ENCODE measurements at places on chromosomes 7 and 10.

GRCh38 chr7:101164071-101164840 lies 1.1 kb downstream of the VGF start:
- DNase-seq: no peak

- no peak for DNase-seq
These were observed 12.5 kb upstream of the EBLN1 start for GRCh38 chr10:22230158-22230833.

DNA sequence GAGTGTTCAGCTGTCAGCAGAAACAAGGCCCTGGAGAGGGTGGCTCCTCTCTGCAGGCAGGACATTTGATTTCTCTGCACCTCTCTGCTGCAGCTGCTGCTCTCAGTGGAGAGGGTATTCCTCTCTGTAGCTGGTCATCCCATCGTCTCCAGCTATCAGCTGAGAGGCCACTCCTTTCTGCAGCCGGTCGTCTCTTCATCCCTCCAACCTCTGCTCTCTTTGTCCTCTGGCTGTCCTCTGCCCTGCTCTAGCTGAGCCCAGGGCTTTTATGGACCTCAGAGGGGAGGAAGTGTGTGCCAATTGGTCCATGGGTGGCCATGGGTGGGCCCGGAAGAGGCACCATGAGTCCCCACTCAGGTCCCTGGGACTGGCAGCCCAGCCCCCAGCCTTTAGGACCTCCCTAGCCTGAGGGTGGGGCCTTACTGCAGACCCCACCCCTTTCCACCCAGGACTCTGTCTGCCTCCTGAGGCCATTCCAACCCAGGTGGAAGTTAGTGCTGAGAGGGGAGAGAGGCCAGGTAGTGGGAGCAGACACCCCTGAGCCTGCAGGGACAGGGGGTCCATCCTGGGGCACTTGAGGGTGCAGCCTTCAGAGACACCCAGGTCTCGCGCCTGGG lies 26.2 kb upstream of the CDCA7L start:
- DNase-seq: no peak

- no peak for DNase-seq
These were observed 1.1 kb downstream of the DENND11 start for GRCh38 chr7:141700848-141701371.

DNA sequence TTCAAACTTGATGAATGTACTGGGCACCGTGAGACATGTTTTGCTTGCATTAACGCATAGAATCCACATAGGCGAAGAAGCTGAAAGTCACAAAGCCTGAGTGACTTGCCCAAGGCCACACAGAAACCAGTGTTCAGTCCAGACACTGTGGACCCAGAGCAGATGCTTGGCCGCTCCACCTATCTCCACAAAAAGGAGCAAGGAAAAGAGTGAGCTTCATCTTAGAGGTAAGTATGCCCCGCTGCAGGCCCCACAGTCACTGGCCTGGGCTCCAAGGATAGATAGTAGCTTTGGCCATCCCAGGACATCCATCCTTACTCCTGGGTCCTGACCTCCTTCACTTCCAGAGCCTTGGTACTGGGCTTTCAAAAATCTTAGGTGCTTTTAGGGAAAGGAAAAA lies 60.1 kb upstream of the SAMD8 start:
- DNase-seq: no peak

GRCh38 chr7:30584415-30584814 lies 10.3 kb upstream of the GARS1 start:
- no peak for DNase-seq

DNA sequence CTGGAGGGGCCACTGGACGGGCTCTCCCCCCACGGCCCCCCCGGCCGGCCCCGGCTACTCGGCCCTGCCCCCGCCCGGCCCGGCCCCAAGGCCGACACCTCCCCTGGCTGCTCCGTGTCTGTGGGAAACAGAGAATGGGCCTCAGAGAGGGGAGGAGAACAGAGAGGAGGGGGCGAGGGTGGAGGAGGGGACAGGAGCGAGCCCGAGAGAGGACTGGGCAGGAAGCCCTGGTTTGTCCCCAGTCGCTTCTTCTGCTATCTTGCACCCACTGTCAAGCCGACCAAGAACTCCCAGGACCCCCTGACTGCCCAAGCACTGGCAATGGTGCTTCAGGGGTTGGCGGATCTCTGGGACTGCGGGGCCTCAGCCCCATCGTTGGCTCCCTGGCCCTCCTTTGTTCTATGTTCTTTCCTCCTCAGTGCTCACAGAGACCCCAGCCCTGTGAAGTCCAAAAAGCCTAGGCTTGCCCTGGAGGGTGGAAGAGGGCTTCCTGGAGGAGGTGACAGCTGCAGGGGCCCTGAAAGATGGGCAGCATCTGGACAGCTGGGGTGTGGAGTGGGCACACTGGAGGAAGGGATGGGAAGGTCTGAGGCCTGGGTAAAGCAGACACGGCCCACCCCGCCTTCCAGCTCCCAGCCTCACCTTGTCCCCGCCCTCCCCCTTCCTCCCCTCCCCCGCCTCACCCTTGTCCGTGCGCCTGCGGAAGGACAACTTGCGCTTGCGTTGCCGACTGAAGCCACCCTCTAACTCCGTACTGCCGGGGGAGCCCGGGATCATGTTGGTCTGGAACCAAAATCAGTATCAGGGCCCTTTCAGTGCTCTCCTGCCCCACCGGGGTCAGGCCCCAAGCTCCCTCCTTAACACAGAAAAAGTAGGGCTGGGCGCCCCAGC lies 30.1 kb downstream of the KCNH2 start:
- no peak for DNase-seq

- DNase-seq: no peak
These were observed 112.1 kb downstream of the CUL2 start for GRCh38 chr10:34978080-34978479.

- no peak for DNase-seq
These were observed 61.6 kb downstream of the MICALL2 start for GRCh38 chr7:1397491-1398327.

- DNase-seq: no peak
These were observed 24.6 kb downstream of the VSIR start for GRCh38 chr10:71748671-71749191.

- DNase-seq: no peak
These were observed 4.6 kb upstream of the CFAP46 start for GRCh38 chr10:132946806-132947546.

GRCh38 chr10:6741541-6741941 lies 161.5 kb upstream of the PRKCQ start:
- DNase-seq: no peak

DNA sequence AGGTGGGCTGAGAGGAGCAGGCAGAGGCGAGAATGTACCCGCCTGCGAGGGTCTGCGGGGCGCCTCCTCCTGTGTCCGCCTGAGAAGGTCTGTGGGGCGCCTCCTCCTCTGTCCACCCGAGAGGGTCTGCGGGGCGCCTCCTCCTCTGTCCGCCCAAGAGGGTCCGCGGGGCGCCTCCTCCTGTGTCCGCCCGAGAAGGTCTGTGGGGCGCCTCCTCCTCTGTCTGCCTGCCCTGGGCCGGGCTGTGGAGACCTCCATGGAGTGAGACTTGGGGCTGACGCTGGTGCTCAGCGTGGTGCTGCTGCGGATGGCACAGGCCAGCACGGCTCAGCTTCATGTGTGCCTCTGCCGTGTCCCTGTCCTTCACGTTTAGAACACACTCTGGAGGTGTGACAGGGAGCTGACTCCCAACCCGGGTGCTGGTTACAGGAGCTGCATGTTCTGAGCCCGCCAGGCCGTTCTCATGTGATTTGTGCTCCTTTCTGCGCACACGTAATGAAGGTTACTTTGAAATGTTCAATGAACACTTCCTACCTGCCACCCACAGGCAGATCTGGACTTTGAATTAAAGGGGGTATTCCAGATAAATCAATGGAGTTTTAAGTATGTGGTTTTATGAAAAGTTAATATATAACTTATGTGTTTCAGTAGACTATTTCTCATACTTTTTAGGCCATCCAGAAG lies 20.5 kb upstream of the GET4 start:
- DNase-seq: no peak

DNA sequence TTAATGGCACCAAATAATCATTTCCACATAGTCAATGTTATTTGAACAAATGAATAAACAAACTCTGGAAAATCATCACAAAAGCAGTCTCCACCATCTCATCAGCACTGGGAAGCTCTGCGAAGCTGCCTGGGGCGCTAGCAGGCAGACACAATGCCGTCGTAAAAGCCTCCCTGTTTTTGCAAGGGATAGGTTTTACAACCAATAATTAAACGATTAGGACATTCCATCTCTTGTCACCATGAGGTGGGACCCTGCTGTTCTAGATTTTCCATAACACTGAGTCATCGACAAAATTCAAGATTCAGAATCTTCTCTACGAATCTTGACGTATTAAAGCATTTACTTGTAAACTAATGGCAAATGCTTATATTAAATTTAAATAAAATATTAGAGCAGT lies 172.8 kb upstream of the AKR1E2 start:
- no peak for DNase-seq

GRCh38 chr10:49761201-49761788 lies 828 bp downstream of the OGDHL start:
- no peak for DNase-seq

- no peak for DNase-seq
These were observed 610 bp downstream of the AVPI1 start for GRCh38 chr10:97686301-97686961.

GRCh38 chr10:10538326-10538725 lies 479.3 kb upstream of the CELF2 start:
- DNase-seq: no peak

DNA sequence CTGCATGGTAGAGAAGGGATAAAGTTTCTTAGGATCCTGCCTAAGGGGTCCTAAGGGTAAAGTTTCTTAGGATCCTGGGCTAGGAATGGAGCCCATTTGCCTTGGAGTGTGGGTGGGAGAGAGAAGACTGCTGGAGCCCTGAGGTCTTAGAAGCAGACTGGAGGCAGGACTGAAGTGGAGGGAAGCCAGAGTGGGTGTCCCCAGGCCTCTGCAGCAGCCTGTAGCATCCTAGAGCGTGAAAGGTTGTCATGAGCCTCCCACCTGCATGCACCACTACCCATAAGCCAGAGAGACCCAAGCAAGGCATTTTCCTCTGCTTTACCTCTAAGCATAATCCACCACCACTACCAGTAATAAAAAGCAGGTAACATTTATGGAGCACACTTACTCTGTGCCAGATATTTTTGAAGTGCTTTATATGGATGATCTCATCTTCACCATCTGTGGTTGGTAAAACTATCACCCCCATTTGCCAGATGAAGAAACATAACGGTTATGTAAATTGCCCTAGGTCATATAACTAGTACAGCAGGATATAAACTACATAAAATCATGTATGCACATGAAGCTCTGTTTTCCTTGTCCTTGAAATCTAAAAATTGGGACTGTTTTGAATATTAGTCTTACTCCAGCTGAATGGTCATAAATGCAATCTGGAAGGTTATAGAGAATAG lies 103.5 kb upstream of the CCDC6 start:
- no peak for DNase-seq

DNA sequence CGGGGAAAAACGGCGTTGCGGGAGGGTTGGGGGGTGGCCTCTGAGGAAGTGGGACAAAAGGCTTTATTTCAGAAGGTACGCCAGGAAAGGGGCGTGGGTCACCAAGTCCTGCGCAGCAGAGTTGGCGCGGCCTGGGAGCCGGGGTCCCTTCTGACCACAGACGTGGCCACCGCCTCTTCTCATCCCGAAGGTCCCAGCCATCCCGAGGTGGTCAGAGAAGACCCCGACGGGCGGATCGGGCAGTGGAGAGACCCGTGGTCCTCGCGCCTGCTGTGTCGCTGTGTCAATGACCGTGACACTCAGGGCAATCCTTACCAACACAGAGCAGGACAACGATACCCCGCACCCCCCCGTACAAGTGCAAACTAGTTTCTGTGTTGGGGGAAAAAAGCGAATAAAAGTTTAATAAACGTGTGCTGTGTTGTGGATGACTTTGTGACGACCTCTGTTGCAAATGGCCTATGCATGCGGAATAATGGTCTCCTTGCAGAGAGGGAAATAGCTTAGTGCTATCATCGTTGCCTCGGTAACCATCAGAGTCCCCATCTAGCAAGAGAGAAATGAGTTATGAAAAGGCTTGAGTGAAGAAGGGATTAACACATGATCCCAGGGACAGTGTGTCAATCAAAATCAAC lies 19.4 kb upstream of the GATA3 start:
- no peak for DNase-seq

GRCh38 chr10:12812571-12812970 lies 188.9 kb downstream of the CCDC3 start:
- no peak for DNase-seq

GRCh38 chr10:94052281-94052680 lies 58.5 kb downstream of the PLCE1 start:
- no peak for DNase-seq

GRCh38 chr10:62075912-62076311 lies 174.4 kb downstream of the ARID5B start:
- no peak for DNase-seq

- DNase-seq: no peak
These were observed 73.3 kb downstream of the ADAM12 start for GRCh38 chr10:126314863-126315493.

DNA sequence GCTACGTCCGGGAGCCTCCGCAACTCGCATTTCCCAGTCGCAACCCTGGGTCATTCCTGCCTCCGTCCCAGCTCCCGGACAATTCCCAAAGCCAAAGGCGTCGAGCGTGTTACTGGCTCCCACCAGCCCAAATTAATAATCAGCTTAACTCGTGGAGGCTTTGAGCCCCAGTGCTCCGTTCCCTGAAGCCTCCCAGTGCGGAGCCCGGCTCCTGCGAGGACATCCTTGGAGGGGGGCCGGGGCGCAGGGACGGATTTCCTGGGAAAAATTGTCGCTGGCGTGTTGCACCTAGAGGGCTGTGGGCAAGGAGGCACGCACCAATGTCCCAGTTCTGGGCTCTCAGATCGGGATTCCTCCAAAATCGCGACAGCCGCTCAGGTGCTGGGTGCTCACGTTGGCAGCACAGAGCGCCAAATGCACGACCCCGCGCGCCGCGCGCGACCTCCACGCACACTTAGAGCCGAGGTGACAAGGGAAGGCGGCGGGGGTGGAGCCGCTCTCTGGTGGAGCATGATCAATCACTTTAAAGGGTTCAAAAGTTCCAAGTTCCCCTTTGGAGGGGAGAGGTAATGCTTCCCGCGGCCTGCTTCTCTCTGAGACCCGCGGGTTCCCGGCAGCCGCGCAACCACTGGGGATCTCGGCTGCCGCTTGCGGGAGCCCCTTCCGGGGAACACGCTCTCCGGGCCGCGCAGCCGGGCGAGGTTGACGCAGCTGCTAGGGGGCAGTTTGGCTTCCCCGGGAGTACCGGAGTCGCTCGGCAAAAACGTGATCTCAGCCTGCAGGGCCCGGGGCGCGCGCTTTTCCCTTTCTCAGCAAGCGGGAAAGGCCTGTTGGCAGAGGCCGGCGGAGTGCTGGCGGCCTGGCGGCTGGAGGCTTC lies 25.5 kb downstream of the SKIDA1 start:
- DNase-seq: no peak

GRCh38 chr10:128149267-128150014 lies 23.2 kb upstream of the MKI67 start:
- no peak for DNase-seq

GRCh38 chr10:103828107-103828506 lies 27.3 kb downstream of the SH3PXD2A start:
- DNase-seq: no peak

- no peak for DNase-seq
These were observed 360.4 kb downstream of the PARD3 start for GRCh38 chr10:34454590-34455261.

- no peak for DNase-seq
These were observed 7.8 kb downstream of the MEOX2 start for GRCh38 chr7:15678653-15679052.
